ENCODE measurements at places on chromosomes 5 and 9.

- no peak for DNase-seq
These were observed 203.5 kb upstream of the DAPK1 start for GRCh38 chr9:87294126-87294525.

GRCh38 chr5:100722657-100723056, 180.4 kb downstream of the ST8SIA4 start:
- DNase-seq = no peak

- no peak for DNase-seq
These were observed 6.9 kb downstream of the ARHGAP26 start for GRCh38 chr5:142777099-142777498.

DNA sequence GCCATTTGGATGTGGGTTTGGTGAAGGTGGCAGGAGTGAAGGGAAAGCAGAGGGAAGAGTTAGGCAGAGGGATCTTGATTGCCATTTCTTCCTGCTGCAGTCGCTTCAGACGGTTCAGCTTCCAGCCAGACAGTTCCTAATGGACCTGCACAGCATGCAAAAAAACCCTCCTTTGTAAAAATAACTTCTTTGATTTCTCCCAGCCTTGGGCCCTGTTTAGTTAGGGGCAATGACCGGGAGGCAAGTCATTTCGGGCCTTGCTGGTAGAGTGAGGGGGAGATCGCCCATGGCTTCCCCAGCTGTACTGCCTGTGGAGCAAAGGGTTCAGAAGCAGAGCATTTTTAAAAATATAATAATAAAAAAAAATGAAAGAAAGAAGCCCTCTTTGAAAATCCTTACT, 67.2 kb upstream of the TLE1 start:
- DNase-seq = no peak

DNA sequence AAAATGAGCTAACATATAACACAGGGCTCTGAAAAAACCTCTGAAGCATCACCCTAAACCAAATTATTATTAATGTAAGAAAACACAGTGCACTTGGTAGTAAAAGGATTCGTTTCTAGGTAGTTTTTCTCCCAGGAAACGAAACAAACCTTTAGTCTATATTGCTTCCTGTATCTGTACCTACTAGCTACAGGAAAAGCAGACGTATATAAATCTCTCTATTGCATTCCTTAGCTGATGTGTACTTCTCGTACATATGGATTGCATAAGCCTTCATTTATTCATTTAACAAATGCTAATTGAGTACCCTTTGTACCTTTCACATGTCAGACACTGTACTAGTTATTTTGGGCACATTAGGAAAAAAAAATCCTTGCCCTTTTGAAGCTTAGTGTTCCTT, 85.0 kb upstream of the RASA1 start:
- DNase-seq = no peak
